ENCODE measurements at places on chromosomes 12 and 14. TPM values are rescaled to one million over a fixed set of nuclear protein-coding genes. Genes with fewer than 3 reads are reported as not detected.

DNA sequence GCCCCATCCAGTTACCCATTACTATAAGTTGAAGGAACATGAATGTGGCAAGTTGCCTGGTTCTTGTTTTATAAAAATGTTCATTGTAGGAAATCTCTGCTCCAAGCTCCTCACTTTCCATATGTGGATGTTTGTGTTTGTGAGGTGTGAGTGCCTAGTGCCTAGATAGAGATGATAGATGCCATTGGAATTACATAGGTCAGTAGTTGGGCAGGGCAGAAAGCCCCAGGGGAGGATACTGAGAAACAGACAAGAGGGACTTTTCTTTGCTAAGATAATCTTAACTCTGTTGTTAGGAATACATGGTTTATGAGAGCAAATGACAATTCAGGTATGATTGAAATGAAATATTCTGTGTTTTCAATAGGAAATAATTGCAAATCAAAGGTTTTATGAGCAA lies 226.3 kb upstream of the GRIP1 start:
- no peak for DNase-seq

DNA sequence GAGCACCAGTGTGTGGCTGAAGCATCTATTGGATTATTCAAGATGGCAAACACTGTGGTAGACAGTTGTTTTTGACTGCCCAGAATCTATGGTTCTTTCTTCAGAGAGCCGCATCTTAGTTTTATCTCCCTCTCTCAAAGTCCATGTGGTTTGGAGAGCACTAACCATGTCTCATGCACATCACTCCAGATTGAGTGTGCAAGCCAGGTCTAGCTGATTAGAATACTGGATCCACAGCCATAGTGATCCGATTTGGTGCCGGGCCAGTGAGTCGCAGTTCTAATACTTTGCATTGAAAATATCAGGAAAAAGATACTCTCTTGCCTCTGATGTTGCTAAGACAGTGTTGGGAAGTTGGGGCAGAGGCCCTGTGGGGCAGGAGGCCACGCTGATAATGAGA lies 4.6 kb upstream of the SBNO1 start:
- DNase-seq: no peak

DNA sequence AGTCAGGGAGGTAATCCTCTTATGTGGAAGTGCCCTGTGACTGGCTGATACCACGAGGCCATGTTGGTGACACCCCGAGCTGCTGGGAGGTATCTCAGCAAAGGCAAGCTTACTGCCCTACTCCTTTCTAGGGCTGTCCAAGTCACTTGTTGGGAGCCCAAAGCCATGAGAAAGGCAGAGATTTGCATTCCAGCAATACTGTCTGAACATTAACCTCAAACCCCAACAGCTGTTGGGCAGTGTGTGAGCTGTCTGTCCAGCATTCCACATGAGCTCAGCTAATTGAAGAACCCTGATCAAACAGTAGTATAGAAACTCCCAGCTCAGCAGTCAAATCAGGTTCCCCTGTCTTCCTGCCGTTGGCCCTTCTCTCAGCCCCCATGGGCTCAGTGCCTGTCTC lies 9.2 kb downstream of the ABHD4 start:
- DNase-seq: no peak

DNA sequence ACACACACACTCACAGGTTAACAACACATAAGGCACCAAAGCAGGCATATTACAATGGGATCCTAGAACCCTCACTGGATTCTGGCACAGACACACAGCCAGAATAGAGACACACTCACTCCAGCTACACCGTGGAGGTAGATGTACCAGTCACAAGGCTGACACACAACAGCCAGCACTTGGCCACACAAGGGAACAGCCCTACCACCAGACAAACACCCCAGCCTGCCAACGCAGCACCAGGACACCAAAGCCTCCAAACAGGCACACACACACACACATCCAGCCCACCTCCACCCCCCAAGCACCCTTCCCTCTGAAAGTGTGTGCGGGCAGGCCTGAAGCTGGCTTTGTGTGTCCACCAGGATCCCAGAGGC lies 10.9 kb upstream of the ITGB7 start:
- no peak for DNase-seq

GRCh38 chr12:131383291-131383690 lies 327.6 kb upstream of the SFSWAP start:
- peak; percentile 78 for DNase-seq

DNA sequence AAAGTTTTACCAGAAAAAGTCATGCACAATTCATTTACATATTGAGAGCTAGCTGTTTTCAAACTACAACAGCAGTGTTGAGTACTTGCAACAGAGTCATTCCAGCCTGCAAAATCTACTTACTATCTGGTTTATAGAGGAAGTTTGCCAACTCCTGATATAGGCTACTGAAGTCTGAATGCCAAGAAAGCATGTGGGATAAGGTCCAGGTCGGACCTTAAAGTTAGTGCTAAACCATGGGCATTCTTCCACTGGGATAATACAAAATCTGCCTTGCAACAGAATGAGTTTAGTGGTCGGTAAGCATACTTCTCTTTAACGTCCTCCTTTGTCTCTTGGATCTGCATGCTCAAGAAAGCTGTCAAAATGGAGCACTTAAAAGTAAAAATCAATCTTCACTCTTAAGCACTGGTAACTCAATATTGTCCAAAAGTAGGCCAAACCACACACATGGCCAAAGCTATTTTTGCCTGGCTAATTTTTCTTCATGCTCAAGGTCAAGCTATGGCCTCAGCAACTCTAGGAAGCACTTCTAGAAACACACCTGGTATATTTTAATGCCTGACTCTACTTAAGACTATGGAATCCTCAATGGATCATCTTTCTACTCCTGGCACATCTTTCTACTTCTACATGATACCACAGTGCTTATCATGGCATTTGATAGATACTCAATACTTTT lies 364.9 kb upstream of the KITLG start:
- DNase-seq: no peak

DIO3 gene
- 0.34 TPM for total RNA-seq

KRT7 gene
- 168 TPM for total RNA-seq

OR4E2 gene
- not detected for total RNA-seq

AQP6 gene
- not detected for total RNA-seq
